ENCODE measurements at places on chromosomes 1 and 21.

DNA sequence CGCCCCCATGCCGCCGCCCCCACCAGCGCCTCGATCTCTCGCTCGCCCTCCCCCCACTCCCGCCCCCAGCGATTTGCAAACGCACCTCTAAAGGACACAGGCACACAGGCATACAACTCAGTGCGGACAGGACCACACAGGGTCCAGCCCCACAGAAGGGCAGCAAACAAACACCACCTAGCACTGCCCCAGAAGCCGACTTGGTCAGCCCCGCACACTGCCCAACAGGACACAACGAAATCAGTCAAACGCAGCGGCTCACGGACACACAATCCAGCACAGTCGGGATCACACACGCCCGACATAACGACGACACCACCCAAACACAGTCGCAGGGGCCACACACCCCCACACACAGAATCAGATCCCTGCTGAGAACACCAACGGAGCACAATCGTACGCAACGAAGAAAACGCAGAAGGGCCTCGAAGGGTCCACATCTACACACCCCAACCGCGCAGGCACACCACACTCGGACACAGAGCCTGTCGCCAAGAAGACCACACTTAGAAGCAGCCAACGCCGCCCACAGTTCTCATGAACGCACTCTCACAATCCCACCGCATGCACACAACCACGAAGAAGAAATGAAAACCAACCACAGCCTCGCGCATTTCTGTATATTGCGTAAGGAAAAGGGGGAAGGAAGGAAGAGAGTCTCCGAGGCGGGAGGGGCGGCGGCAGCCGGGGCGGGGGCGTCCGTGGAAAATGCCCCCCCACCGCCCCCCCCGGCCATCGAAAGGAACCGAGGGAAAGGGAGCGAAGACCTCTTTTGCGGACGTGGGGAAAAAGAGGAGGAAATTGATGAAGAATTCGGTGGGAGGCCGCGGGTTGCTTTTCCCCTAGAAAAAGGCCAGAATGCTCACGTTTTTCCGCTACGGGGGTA, 481 bp downstream of the TAL1 start:
- DNase-seq = no peak

DNA sequence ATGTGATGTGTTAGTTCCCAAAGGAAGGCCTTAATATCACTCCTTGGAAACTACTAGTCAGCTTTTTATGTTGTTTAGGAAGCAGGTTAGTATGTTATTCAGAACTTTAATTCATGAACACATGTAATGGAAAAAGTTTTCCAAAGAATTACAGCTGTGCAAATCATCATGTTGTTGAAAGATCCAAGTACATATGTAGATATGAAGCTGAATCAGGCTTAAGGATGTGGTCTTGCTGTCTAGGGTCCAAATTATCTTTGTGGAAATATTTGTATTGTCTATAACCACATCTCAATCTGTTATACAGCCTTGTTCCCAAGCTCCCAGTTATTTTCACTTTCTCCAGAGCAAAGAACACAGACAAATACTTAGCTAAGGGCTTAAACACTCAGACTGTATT, 231.6 kb downstream of the TPR start:
- DNase-seq = no peak

DNA sequence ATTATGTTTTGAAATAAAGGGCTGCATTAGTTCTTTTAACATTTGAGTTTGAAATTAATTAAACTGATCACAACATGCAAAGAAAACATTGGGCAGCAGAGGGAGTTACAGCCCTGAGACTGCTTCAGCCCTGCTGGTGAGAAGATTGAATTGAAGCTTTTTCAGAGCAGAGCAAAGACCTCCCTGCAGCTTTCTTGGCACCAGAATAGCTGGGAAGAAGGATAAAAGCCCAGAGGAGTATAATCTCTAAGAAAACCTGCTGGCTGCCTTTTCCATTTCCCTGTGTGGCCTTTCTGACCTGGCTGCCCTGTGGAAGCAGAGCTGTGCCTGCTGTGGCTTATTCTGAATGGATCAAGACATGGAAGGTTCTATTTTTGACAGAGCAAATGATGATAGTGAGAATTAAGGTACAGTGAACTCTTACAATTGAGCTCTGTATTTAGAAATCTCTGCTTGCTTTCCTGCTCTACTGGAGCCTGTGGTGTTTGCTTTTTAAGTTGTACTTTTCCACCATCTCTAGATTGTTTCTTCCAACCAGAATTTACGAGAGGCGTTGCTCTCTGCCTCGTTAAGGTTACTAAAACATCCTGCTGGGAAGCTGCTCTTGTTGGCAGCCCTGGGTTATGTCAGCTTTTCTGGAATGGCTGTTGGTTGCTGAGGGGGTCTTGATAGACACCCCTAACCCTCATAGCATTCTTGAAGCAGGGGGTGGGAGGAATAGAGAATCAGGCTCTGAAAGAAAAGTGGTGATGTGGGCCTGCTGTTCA, 9.9 kb downstream of the SNRPE start:
- DNase-seq = no peak

- DNase-seq = no peak
Measured at GRCh38 chr1:91754816-91755580, 131.0 kb downstream of the TGFBR3 start.

DNA sequence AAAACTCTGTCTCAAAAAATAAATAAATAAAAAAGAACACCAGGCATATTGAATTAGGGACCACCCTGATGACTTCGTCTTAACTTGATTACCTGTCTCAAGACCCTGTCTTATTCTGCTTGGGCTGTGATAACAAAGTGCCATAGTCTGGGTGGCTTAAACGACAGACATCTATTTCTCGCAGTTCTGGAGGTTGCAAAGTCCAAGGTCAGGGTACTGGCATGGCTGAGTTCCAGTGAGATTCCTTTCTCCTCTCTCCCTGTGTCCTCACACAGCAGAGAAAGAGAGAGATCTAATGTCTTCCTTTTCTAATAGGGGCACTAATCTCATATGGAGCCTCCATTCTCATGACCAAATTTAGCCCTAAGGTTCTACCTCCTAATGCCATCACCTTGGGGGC, 145.6 kb downstream of the HUNK start:
- no peak for DNase-seq

DNA sequence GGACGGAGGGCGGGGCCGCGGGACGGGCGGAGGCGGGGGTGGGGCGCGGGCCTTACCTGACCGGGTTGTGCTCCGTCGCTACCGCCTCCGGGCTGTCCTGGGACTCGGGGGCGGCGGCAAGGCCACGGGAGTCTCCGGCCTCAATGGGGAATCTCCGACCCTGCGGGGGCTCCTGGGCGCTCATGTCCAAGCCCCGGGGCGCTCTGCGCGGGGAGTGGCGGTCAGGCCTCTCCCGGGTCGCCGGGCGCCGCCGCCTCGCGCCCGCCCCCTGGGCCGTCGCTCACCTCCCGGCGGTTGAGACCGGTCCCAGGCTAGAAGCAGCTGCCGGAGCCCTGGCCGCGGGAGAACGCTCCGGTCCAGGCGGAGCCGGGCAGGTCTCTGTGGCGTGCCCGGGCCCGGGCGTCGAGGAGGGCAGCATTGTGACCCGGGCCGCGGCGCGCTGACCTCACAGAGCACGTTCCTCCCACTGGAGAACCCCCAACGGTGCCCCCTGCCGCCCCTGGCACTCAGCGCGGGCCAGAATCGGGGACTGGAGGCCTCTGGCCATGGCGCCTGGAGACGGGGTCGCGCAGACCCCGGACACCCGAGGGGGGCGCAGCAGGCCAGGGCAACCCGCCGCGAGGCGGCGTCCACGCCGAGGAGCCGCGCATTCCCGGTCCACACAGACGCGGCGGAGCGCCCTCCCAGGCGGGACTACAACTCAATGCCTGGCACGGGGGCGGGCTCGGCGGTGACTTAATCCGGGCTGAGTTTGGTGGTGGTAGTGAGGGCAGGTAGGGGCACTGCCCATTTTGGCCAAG, 411 bp downstream of the FAM229A start:
- DNase-seq = no peak

- no peak for DNase-seq
Measured at GRCh38 chr1:161884475-161884874, 118.4 kb downstream of the ATF6 start.

DNA sequence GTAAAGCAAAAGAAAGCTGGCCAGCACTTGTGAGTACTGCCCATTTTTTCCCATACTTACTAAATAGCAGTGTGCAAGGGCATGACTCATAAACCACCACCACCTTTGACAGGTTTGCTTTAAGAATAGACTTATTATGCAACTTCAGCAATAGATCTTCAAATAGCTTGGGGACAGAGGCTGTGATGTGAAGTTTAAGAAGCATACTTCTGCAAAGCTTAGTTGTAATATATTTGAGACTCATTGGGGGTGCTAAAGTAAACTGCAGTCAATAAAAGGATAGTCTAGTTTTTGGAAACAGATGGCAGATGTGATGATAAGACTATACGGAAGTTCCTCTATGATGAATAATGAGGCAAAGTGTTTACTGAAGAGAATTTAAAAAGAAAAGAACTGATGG, 210.0 kb downstream of the PLA2G4A start:
- DNase-seq = no peak

DNA sequence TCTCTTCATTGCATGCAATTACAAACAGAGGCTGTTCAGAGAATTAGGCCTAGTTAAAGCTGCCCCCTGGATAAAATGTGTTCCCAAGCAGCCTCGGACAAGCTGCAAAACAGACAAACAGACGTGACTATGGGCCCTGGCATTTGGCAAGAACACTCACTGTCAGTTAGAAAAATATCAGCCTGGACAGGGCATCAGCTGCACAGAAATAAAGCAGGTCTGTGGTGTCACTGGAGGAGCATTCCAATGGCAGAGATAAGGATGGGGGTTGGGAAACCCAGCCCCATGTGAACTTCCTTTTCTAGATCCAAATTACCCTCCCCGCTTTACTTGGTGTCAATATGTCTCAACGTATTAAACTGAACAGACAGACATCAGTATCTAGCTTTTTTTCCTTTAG, 177.1 kb downstream of the GPATCH2 start:
- no peak for DNase-seq

- no peak for DNase-seq
Measured at GRCh38 chr1:198678901-198679329, 40.1 kb downstream of the PTPRC start.

All from natural killer cell treated with Interleukin-12 subunit alpha and Interleukin-12 subunit beta and Interleukin-15 and Interleukin-18, amount 100 ng/mL, for 72 hours (primary cell).